Endodermal cell (in vitro differentiated cells): ENCODE measurements at places on chromosomes 5 and 9. TPM values are rescaled to one million over a fixed set of nuclear protein-coding genes. Genes with fewer than 3 reads are reported as not detected.

Gene TAS2R1
- 0.24 TPM in 1 of 3 replicates, not detected in the others for total RNA-seq

Gene UBAC1
- 38.3 to 48.4 TPM (median 47.9 TPM) in 3 replicates for total RNA-seq

Gene ADAMTS12
- 70.2 and 80.2 TPM in 2 replicates for total RNA-seq

Gene FIBCD1
- 3.5 and 3.7 TPM in 2 replicates for total RNA-seq

Gene PCDHGB2
- total RNA-seq, result 3.4 and 5.2 TPM in 2 replicates

Gene STK32A
- 21.8 to 35.3 TPM (median 22.4 TPM) in 3 replicates for total RNA-seq

Gene TMEM8B
- 9.7 and 12.8 TPM in 2 replicates for total RNA-seq

Gene SCGB3A2
- 18.7 and 28.8 TPM in 2 replicates for total RNA-seq
